KBM-7 (cell line): ENCODE measurements at places on chromosomes 7 and 10.

- DNase-seq = no peak
These were observed 186.8 kb downstream of the WDR37 start for GRCh38 chr10:1242975-1243374.

DNA sequence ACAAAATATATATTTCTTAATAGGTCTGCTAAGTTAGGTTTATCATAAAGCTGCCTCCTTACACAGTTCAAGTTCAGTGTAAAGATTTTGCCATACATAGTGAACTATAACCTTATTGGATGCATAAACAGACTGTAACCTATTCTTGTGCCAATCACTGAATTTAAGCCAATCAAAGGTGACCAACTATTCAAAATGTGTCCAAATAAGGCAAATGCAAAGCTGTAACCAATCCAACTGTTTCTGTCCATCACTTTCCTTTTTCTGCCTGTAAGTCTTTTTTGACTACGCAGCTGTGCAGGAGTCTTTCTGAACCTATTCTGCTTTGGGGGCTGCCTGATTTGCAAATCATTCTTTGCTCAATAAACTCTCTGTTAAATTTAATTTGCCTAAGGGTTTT, 11.6 kb upstream of the DNMBP start:
- DNase-seq = no peak

- DNase-seq = no peak
These were observed 80.0 kb upstream of the FAM180A start for GRCh38 chr7:135828604-135829003.

GRCh38 chr7:155435110-155435509, 22.8 kb upstream of the EN2 start:
- DNase-seq = no peak

- DNase-seq = no peak
These were observed 385.0 kb downstream of the NXPH1 start for GRCh38 chr7:8818406-8818805.

- DNase-seq = no peak
These were observed 22.2 kb upstream of the MALSU1 start for GRCh38 chr7:23276947-23277346.

DNA sequence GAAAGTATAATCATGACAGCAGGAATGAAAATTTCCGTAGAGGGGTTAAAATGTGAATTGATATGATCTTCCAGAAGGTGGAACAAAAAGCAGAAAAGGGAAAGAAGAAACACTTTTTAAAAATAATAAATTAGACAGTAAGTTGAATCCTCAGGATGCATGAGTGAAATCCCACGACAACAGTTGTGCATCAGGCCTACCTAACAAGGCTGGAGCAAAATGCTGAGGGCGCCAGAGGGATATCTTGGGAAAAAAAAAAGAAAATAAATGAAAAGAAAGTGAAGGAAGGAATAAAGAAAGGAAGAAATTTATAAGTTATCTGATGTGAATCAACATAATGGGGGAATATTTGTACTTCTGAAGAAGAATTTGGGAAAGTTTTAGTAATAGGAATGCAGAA, 13.0 kb upstream of the HUS1 start:
- DNase-seq = no peak

GRCh38 chr7:2182461-2182860, 50.3 kb downstream of the MAD1L1 start:
- no peak for DNase-seq

DNA sequence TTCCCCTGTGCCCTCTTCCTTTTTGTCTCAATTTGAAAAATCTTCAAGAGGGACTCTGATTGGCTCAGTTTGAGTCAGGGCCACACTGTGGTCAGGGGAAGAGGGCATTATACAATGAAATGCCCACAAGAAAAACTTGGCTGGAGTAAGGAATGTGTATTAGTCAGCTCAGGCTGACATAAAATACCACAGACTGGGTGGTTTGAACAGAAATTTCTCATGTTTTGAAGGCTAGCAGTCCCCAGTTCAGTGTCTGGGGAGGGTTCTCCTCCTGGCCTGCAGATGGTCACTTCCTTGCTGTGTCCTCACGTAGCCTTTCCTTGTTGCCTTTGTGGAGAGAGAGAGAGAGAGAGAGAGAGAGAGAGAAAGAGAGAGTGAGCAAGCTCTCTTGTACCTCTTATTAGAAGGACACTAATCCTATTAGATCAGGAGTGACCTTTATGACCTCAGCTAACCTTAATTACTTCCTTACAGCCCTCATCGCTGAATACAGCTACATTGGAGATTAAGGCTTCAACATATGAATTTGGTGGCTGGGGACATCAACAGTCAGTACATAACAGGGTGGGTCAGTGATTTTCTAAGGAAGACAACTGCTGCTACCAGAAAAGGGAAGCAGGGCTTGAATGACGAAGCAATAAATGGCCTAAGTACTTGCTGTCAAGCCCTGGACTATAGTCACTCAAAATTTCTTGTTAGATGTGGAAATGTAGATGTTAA, 25.8 kb upstream of the FAM13C start:
- no peak for DNase-seq

DNA sequence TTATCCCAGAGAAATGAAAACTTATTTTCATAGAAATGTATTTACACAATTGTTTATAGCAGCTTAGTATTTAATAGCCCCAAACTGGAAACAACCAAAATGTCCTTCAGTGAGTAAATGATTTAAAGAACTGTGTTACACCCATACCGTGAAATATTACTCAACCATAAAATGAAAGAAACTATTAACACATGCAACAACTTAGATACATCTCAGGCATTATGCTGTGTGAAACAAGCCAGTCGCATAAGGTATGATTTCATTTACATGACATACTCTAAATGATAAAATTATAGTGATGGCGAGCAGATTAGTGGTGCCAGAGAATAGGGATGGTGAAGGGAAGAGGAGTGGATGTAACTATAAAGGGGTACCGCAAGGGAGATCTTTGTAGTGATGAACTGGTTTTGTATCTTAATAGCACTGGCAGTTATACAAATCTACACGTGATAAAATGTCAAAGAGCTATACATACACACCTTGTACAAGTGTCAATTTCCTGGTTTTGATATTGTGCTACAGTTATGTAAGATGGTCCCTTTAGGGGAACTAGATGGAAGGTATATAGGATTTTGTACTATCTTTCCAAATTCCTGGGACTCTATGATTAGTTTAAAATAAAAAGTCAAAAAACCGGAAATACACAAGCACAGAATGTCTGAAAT, 40.5 kb downstream of the MACC1 start:
- DNase-seq = no peak

GRCh38 chr7:82051601-82052000, 281.8 kb upstream of the HGF start:
- DNase-seq = no peak

- DNase-seq = no peak
These were observed 17.3 kb downstream of the CRTAC1 start for GRCh38 chr10:98013122-98013521.

DNA sequence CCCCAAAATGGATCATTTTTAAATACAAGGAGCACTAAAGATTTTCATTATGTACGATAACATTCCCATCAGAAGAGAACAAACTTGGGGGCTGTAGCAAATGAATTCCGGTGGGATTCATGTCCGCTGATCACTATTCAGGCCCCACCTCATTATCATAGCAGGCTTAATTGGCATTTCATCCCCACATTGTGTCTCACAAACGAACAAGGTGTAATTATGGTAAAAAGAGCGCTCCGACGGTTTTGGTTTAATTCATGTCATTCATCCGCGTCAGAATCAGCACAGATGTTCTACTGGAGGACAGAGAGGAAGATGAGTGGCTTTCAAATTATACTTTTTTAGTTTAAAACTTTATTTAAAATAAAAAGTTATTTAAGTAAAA, 124.7 kb downstream of the MAD1L1 start:
- DNase-seq = no peak

DNA sequence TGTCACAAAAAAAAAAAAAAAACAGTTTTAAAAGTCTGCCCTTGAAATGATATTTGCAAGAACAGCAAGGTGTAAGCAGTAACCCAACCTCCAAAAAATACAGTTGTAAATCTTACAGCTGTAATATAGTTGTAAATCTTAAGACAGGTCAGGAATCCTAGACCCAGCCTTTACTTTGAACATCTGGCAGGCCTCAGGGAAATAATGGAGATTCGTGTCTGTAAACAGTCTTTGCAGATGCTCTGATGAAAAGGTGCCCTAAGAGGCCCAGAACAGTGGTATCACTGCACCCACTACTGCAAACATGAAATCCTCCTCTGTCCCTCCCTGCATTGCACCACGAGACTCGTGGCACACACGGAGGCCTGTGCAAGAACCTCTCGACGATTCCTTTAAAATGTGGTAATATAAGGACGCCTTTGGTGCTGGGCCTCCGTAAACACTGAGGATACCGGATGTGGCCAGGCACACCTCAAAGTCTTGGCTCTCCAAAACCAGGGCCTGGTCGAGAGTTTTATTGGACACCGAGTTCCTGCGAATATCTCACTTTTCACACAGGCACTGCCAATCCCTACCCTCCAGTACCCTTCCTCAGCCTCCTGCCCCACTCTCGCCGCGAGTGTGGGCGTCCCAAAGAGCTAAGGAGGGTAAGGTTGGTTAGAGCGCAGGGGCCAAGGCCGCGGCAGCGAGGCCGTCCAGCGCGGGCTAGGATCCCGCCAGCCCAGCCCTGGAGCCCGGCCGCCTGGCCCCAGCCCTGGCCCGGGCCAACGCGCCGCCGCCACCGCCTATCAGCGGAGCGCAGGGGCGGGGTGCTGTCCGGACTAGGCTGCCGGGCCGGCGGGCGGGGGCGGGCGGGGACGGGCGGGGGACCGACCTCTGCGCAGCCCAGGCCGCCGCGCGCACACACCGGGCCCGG, at the start of gene REEP3:
Gene REEP3, plus strand, starts transcription at position 902 of the 916 bp plus-strand sequence. CDS start 145 bp downstream, outside the sequence.
- DNase-seq = peak; percentile 79

DNA sequence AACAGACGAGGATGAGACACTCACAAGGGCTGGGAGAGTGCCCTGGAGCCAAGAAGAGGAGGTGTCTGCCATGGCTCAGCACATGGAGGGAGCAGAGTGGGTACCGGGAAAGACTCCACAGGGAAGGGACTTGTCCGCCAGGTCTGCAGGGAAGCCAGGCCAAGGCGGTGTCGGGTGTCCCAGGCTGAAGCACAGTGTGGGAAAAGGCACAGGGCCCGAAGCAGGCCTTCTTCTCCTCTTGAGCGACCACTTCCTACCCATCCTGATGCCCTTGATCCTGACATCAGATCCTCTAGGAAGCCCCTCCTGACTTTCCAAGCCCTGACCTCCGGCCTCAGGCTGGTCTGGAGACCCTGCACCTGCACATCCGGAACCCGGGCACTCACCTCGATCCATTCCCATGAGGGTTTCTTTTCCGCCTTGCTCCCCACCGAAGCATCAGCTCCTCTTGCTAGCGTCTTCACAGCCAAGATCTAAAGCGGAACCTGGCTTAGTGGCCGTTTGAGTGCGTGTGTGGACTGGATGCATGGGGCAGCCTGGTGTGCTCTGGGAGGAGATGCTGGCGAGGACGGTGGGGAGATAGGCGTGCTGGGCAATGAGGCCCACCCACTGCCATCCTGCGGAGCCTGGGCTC, 8.5 kb downstream of the CALML3 start:
- DNase-seq = no peak

DNA sequence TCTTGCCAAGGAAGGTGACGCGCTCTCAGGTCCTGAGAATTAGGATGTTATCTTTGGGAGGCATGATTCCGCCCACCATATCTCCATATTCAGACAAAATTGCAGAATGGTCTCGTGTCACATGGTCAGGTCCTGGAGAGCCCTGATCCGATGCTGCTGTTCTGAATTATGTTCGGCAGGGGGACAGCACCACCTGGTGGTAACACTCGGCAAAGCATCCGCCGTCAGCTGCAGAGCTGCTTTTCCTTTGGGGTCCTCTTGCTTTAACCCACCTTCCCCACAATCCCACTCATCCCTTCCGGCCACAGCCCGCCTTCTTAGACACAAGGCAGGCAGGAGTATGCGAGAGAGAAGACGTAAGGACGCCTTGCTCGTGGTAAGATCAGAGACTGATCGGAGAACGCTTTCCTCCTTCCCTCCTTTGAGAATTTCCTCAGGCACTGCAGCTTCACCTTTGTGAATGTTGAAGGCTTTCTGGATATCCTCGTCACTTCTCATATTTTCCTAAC, 327.8 kb upstream of the C7orf33 start:
- peak; percentile 67 for DNase-seq

DNA sequence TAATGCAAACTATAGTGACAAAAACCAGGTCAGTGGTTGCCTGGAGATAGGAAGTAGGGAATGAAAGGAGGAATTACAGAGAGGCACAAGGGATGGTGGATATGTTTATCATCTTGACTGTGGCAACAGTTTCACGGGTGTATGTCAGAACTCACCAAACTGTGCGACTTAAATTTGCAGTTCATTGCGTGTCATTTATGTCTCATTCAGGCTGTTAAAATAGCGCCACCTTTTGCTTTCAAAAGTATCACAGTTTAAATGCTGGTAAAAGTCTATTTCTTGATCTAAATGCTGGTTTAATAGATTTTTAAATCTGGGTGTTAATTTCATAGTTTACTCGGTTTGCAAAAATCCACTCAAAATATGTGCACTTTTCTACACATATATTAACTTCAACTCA, 51.0 kb downstream of the PTTG1IP2 start:
- DNase-seq = no peak

DNA sequence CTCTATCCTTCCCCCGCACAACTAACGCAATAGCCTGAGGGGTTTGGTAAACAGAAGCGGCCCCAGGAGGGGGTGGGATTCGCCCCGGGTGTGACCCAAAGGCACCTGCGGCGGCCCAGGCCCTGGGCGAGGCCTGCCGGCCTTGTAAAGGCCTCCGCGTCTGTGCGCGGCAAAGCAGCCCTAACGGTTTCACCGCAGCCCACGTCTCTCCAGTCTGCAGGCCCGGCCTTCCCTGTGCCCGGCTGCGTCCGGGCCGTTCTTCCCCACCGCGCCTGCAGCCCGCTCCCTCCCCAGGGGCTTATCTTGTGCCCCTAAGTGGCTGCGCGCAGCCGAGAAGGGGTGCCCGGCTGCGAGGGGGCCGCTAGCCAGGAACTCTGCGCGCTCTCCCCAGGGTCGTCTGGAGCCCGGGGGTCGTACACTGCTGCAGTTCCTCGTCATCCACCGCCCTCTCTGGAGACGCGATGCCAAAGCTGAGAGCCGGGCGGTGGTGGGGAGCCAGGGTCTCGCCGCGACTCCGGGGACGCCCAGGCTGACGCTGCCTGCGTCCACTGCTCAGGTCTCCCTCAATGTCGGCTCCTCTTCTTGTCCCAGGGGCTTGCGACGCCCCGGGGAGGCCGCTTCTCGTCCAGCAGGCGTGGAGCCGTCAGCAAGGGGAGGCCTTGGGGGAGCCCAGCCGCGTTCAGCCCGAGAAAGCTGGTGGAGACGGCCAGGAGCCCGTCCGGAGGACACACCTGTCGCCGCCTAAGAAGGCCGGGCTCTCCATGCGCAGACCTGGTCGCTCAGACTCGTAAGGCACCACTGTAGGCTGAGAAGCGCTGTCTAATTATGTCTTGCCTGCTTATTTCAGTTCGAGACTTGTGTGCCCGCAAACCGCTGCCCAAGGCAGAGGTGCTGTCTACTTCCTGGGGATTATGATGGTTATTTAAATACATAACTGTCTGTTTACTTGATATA, 132.3 kb downstream of the SPAG6 start:
- DNase-seq = no peak

- no peak for DNase-seq
These were observed 33.9 kb upstream of the ORC5 start for GRCh38 chr7:104241538-104242209.
